ENCODE measurements at places on chromosomes 4 and X.

DNA sequence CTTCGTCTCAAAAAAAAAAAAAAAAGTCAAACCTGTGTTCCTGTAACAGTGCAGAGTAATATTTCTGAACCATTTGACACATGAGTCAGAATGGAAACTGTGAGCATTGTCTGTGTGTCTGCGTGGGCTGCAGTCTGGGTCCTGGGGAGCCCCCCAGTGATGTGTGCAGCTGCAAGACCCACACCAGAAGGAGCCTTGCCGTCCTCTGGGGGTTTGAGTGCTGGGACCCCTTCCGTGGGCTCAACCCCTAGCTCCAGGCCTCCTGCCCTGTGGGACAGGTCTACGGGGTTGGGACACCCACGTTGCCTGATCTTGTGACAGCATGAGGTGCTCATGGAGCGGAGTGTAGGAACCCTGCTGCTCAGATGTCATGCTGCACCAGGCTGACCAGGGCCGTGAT is 43.7 kb downstream of the DDX3X start:
- DNase-seq, result peak; percentile 41

DNA sequence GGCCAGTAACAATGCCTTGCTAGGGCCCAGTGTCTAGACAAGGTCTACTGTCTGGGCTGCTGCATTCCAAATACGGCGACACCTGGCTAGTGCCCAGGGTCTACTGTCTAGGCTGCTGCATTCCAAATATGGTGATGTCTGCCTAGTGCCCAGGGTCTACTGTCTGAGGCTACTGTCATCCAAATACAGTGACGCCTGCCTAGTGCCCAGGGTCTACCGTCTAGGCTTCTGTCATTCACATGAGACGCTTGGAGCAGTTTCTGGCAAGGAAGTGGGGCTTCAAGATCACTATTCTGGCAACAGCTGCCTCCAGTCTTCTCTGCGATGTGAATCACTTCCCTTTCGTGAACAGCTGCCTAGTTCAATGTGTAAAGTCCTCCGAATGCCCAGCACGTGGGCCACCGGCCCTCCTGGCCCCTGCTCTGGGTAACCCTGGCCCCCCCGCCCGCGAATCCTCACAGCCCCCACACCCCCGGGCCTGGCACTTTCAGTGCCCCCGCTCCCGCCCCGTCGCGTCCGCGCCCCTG is 12.7 kb downstream of the ACOX3 start:
- DNase-seq, result no peak

DNA sequence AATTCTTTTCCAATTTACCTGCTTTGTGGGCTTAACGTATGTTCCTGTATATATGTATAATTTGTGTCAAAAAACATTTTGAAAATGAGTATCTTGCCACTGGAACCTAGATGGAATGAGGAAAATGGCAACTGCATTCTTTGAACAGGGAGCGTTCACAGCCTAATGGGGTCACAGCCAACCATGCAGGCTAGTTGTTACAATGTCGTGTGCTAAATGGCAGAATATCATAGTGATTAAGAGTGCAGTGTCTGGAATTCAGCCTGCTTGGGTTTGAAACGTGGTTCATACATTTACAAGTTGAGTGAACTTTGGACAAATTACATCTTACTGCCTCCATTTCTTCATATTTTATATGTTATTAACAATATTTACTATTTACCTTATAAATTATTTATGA is 70.8 kb downstream of the PCDH7 start:
- no peak for DNase-seq

DNA sequence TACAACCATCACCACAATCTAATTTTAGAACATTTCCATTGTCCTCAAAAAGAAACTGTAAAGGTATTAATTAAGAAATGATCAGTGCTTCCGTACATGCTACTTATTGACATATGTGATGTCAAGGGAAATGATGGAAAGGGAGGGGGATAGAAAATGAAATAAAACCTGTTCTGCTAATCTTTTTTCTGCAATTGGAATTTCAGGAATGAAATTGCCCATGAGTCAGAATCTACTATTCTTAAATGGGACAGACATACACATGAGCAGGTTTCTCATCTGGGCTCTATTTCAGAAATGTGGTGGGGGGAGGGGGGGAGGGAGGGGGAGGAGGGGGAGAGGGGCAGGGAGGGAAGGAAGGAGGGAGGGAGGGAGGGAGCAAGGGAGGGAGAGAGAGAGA is 91.0 kb downstream of the SHROOM4 start:
- no peak for DNase-seq

- no peak for DNase-seq
Measured at GRCh38 chr4:177001271-177002175, 208.8 kb upstream of the VEGFC start.

GRCh38 chrX:123267220-123267619 is 83.1 kb downstream of the GRIA3 start:
- no peak for DNase-seq

- peak; percentile 57 for DNase-seq
Measured at GRCh38 chr4:87005690-87006425, 71.0 kb downstream of the AFF1 start.

GRCh38 chr4:94843216-94843615 is 85.5 kb downstream of the BMPR1B start:
- no peak for DNase-seq

- DNase-seq, result no peak
Measured at GRCh38 chrX:28321286-28321685, 266.0 kb upstream of the IL1RAPL1 start.

GRCh38 chr4:111633663-111634266 is 511.5 kb upstream of the FAM241A start:
- DNase-seq, result no peak

DNA sequence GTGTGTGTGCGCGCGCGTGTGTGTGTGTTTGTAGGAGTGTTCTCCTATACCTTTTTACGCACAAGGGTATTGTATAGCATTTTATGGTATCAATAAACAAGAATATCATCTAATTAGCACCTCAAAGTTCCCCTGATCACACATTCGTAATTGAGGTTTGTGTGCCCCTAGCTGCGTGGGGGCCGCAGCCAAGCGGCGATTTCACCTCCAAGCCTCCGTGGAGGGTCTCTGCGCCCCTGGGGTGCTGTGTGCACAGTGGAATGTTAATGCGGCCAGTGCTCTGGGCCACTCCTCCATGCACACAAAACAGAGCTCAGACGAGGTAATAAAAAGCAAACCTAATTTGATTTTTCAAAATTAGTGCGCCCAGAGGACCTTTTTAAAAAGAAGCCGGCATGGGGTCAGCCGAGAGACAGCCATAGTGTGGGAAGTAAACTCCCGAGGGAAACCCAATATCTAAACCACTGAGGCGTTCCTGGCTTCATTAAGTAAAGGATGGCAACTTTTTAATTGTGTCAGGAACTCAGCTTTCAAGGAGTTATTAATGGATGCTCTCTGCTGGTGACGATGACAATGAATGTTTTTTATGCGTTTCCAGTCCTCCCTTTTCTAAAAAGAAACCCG is 110.6 kb downstream of the SORCS2 start:
- DNase-seq, result no peak

- DNase-seq, result no peak
Measured at GRCh38 chr4:93199492-93199891, 629.1 kb upstream of the ATOH1 start.

GRCh38 chr4:88897180-88897579 is 159.8 kb downstream of the FAM13A start:
- DNase-seq, result no peak

GRCh38 chr4:76420762-76421581 is at the start of gene CCDC158:
TSS of gene CCDC158 (minus strand) at chr4:76421141. CDS start at chr4:76403207, 17,934 bp downstream.
- DNase-seq, result no peak

DNA sequence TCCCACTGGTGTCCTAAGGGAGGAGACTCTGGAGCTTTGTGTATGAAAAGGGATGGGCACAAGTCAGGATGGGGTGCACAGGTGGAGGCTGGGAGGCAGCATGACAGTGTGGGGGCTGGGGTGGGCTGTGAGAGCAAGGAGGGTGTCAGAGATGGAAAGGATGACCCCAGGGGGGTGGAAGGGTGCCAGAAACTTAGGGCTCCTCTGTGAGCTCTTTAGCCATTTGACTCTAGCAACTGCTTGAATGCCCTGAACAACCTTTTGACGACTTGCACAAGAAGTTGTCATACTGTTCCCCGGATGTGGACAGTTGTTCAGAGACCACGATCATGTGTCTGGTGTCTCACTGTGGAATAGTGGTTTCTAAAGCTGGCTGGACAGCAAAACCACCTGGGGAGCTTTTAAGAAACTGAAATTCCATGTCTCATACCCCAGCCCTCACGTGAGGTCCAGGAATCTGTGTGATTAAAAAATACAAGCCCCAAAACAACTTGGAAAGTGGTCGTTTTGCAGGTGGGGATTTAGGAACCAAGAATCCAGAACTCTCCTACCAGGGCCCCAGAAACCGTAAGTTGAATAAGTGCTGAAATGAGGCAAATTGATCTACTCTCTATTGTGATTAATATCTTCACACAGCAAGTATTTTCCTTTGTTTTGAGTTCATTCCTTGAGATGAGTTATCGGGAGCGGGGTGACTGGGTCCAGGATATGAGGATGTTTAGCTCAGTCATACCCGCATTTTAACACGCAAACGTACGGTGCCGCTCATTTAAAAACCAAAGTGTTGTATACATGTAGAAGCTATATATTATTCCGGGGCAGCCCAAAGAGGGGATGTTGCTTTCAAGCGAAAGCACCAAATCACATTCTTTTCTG is 3.4 kb downstream of the RHOH start:
- peak; percentile 63 for DNase-seq

- DNase-seq, result no peak
Measured at GRCh38 chrX:68989865-68990606, 161.2 kb downstream of the EFNB1 start.

DNA sequence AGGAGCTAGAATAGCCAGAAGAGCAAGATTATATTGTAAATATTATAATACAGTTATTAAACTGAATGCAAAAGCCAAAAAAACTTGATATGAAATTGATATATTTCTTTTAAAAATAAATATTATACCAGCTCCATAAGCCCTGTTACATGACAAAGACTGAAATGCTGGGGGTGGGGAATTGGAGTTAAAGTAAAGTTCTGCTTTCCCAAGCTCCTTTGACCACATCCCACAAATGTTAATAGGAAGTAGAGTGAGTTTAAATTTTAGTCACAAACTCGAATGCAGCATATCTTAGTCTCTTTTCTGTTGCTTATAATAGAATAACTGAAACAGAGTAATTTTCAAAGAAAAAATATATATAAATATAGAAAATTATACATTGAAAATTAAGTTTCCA is 46.9 kb upstream of the NFKB1 start:
- no peak for DNase-seq

- no peak for DNase-seq
Measured at GRCh38 chrX:10761447-10761846, 141.1 kb upstream of the MID1 start.

DNA sequence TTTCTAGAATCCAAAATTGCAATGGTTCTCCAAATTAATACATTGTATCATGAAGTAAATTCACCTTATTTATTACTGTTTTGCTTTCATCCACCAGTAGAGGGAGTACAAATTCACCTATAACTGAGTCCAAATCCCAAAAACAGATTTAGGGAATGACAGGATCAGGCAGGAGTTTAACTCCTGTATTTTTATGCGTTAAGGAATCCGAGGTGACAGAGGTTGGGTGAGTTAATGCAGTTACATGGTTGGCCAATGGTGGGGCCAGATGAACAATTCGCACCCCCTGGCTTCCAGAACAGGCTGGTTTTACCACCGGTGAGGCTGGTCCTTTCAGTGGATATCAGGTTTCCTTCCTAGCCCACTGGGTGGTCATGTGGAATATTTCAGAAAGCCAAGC is 82.4 kb downstream of the MTNR1A start:
- no peak for DNase-seq

DNA sequence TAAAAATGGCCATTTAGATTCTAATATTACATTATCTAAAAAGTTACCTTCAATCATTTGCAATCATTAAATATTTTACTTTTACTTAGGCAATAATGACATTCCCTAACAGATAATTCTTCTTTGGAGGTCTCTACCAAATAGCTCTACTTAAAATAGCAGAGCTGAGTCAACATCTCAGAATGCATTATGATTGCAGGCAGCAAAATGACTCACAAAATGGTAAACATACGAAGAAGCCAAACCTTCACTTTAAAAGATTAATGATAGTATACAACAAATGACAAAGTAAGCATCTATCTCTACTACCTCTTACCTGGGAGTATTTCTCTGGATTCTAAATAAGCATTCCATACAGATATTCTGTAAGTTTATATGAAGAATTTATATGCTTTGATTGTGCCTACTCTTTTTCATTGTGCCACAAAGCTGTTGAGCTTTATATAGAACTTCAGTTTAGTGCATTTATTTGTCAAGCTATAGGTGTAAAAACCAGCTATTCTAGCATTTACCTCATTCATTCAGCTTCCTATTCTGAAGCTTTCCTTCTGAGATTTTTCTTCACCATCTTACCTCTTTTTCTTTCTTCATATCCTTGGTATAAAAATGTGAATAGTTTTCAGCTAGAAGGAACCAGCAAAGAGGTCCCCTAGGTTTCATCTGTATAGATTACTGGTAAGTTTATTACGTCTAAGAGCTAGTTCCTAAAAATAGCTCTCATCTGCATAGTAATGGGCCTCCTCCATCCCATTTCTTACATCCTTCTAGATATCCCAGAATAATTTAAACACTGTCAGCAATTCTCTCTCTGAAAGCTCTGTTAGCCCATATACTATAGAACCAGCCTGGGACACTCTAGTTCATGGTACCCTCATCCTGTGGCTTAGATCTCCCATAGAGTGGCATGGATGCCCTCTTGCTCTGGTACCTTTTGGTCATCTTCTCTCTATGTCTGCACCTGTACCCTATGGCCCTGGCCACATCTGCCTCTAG is 17.2 kb upstream of the SPCS3 start:
- DNase-seq, result no peak

DNA sequence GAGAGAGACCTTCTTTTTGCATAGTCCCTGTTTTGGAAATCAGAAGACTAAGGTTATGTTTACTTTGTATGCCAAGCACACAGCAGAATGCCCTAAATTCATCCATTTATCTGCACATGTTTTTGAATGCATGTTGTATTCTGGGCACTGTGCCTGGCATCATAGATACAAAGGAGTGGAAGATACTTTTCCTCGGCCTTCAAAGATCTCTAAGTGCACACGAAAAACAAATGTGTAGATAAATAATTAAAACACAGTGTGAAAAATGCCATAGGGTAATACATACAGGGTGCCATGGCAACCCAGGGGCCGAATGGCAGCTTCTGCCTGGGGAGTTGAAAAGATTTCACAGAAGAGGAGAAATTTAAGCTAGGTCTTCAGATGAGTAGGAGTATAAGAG is 390.6 kb upstream of the ATOH1 start:
- no peak for DNase-seq

- DNase-seq, result no peak
Measured at GRCh38 chr4:168787801-168788595, 222.1 kb downstream of the CBR4 start.

- no peak for DNase-seq
Measured at GRCh38 chr4:94570558-94570957, 118.8 kb downstream of the PDLIM5 start.

- no peak for DNase-seq
Measured at GRCh38 chrX:82695066-82695465, 813.0 kb upstream of the POU3F4 start.

DNA sequence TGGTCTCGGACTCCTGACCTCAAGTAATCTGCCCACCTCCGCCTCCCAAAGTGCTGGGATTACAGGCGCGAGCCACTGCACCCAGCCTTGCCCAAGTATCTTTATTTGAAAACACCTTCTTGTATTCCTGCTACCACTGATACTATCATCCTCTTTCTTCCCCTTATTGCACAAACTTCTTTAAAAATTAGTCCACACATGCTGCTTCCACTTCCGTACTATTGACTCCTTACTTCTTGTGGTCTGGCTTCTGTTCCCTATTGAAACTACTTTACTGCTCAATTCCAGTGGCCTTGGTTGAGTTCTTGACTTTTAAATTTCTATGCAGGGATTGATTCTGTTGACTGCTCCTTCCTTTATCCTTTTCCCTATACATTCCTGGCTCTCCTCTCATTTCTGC is 38.8 kb downstream of the MTM1 start:
- DNase-seq, result no peak

Measured in activated naive CD4-positive, alpha-beta T cell treated with Interleukin-2 at 50 U/mL for 16 hours (primary cell).